NCI-H1092 (cell line): ENCODE measurements at places on chromosomes 13 and 19.

GRCh38 chr19:31491242-31491641 lies 142.0 kb upstream of the TSHZ3 start:
- DNase-seq, result no peak

GRCh38 chr19:14577264-14577663 lies 5.4 kb upstream of the NDUFB7 start:
- DNase-seq, result no peak

DNA sequence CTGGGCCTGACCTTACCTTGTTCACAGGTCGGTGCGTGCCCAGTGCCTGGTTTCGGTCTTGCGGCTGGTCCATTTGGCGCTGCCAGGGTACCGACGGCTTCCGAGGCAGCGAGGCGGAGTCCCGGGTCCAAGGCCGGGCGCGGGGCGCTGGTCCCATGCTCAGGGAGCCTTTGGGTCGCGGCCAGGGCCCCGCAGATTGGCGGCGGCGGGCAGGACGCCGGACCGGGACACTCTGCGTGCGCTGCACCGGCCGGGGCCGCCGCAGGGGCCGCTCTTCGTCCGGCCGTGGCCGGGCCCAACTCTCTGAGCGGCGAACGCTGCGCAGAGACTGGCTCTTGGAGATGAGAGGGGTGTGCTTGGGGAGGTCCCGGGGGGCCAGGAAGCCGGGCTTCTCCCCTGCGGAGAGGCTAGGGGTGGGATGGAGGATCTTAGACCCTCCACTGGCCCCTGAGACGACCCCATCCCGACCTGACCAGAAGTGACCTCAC lies 3.4 kb upstream of the WIZ start:
- no peak for DNase-seq

DNA sequence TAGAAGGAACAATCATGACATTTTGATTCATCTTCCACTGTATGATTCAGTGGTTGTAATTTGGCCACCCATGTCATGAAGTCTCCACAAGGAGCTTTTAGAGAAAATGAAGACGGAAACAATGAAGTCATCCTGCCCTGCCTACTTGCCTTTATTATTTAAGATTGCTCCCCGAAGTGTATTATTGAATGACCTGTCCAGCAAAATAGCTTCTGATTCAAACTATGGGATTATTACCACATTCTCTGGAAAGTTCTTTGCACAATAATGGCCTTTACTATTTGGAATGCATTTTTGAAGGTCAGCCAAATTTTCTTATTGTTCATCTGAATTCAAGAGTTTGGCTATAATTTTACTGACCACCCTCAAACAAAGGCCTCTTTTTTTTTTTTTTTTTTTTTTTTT lies 77.8 kb upstream of the RFC3 start:
- no peak for DNase-seq

- no peak for DNase-seq
These were observed 1.2 kb upstream of the PNMA8A start for GRCh38 chr19:46472592-46472991.

GRCh38 chr13:50747737-50748350 lies 95.6 kb downstream of the DLEU7 start:
- DNase-seq, result no peak

GRCh38 chr19:56987184-56987583 lies 132.6 kb upstream of the USP29 start:
- no peak for DNase-seq

DNA sequence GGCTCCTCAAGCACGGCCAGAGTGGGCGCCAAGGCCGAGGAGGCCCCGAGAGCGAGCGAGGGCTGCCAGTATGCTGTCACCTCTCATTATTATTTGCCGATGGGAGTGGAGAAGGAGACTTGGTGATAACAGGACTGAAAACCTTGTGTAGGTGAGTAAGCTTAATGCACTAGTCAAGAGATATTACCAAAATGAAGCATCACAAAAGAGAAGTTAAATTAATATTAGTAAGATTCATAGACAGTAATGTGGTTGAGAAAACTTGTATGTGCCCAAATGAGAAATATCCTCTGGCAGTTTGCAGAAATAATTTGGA lies 204.5 kb upstream of the SLITRK1 start:
- no peak for DNase-seq

DNA sequence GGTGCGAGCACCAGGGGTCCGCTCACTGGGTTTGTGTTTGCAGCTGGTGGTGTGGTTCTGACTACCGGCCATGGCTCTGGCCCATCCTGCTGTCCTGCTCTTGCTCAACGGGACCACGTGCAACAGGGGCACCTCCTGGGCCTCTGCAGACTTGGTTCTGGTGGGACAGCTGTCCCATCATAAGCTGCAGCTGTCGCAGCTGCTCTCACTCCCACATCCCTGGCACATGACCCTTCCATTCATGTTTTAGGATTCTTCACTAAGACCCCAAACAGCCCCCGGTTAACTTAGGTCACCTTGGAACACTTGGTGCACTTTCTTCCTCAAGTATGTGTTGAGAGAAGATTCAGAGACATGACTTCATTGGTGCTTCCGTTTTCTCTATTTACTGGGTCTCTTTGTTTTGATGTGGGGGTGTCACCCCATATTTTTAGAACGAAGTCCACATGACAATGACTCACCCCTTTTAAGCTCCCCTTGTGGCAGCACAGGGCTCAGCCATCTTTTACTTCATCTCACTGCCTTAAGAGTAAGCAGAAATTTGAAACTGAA lies 68.4 kb upstream of the ARHGEF7 start:
- no peak for DNase-seq

- DNase-seq, result no peak
These were observed 25.0 kb downstream of the LAMP1 start for GRCh38 chr13:113322043-113322461.

GRCh38 chr13:87058786-87059329 lies 612.3 kb upstream of the SLITRK5 start:
- no peak for DNase-seq
